ENCODE measurements at places on chromosomes 5 and 9.

- DNase-seq, result no peak
Measured at GRCh38 chr9:95368377-95369160, 51.1 kb upstream of the FANCC start.

DNA sequence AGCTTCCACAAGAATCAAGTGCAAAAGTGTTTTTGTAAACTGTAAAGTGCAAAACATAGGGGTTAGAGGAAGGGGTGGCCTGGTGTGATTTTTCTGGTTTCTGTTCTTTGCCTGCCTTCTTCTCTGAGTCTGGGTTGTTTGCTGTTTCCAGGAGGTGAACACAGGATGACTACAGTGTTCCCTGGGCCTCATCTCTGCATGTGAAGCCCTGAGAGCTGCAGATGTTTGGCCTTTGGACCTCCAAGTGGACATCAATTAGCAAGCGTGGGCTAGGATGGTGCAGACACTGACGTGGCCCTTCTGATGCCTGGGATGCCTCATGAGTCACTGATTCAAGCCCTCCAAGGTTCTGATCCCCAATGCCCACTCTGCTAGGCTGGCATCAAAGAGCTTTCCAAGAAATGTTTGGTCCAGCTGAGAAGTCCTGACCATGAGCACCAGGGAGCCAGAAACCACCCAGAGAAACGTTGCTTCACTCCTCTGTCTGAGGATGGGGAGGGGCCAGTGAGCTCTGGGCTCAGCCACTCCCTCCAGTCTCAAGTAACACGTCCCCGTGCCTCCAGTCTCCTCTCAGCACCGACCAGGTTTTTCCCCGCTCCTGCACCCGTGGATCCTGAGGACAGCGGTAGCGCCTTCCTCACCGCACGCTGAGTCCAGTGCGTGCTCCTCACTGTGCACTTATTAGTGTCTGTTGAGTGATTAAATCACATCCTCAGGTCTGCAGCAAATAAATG is 7.6 kb downstream of the IL9 start:
- DNase-seq, result no peak

DNA sequence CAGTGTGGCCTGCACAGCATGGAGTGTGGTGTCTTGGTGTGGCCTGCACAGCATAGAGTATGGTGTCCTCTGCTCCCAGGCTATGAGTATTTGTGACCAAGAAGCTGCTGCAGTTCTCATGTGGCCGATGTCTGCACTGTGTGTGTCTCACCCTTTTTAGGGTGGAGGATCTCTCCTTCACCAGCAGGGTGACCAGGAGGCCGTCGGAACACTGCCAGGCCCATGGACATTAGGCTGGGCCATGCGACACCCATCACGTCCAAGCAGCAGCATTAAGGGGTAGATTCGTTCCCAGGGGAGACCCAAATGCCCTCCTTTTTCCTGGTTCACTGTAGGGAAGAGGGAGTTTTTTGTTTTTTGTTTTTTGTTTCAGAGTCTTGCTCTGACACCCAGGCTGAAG is 115.3 kb upstream of the SPIN1 start:
- DNase-seq, result no peak

- DNase-seq, result no peak
Measured at GRCh38 chr9:114233491-114234185, 78.3 kb downstream of the COL27A1 start.

GRCh38 chr5:83388608-83389007 is 82.9 kb upstream of the VCAN start:
- DNase-seq, result no peak

GRCh38 chr9:20880675-20881074 is 150.8 kb downstream of the HACD4 start:
- DNase-seq, result no peak

DNA sequence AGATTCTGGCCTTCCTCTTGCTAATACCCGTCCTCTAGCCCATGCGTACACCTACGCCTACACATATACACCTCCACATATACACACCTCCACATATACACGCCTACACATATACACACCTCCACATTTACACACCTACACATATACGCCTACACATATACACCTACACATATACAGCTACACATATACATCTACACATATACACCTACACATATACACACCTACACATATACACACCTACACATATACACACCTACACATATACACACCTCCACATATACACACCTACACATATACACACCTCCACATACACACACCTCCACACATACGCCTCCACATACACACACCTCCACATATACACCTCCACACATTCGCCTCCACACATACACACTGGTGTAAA is 27.2 kb downstream of the AK3 start:
- DNase-seq, result no peak
